ENCODE measurements at places on chromosomes 16 and 17.

- DNase-seq, result no peak
Measured at GRCh38 chr16:50681021-50681885, at the start of gene SNX20. Gene SNX20, minus strand, starts transcription at chr16:50681312. Its CDS starts 3,786 bp downstream, at chr16:50677526.

DNA sequence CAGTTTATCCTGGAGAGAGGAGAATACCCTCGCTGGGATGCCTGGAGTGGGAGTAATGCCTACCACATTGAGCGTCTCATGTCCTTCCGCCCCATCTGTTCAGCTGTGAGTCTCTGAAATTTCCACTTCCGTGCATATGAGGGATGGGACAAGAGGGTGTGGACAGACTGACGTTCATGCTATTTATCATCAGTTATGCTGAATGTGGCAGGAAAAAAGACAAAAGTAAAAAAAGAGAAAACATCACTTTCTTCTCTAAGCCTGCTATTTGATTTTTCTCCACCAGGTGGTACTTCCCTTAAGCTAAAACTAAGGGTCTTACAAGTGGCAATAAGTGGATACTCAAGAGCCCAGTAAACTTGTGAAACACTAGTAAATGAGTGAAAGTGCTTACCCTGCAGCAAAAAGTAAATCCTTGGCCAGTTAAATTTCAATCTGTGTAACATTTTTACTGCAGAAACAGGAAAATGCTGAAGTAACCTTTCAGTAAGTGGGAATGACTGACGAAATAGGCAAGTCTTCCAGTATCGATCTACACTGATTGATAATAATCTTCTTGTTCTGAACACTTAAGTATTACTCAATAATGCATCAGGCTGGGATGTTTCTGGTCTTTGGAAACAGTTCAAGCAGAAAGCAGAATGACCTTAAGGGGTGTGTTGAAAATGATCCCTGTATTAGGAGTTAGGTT, 5.6 kb downstream of the CRYBA1 start:
- no peak for DNase-seq

DNA sequence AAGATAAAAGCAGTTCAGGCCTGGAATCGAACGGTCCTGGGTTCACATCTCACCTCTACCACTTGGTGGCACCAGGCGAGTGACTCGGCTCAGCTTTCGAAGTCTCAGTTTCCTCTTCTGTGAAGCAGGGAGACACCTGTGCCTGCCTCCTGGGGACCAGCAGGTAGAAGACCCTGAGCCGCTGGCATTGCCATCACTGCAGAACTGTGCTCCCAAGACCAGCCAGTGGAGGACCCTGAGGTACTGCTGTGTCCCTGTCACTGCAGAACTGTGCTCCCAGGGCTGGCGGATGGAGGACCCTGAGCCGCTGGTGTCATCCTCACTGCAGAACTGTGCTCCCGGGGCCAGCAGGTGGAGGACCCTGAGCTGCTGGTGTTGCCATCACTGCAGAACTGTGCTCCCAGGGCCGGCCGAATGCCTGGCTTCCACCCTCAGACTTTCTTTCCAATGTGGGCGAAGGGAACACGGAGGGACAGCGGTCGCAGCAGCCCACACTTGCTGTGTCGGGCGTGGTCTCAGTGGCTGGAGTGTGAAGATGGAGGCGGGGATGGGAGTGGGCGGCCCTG, 8.7 kb upstream of the SLC7A5 start:
- no peak for DNase-seq

- DNase-seq, result no peak
Measured at GRCh38 chr17:76197911-76198310, 42.4 kb downstream of the RNF157 start.

GRCh38 chr17:75987041-75987440, 8.0 kb downstream of the TEN1 start:
- no peak for DNase-seq

- no peak for DNase-seq
Measured at GRCh38 chr17:81494626-81495377, 17.8 kb downstream of the ACTG1 start.

GRCh38 chr16:59878479-59878878, 1144.4 kb upstream of the GOT2 start:
- DNase-seq, result no peak

GRCh38 chr16:82995924-82996441, 369.2 kb downstream of the CDH13 start:
- no peak for DNase-seq

DNA sequence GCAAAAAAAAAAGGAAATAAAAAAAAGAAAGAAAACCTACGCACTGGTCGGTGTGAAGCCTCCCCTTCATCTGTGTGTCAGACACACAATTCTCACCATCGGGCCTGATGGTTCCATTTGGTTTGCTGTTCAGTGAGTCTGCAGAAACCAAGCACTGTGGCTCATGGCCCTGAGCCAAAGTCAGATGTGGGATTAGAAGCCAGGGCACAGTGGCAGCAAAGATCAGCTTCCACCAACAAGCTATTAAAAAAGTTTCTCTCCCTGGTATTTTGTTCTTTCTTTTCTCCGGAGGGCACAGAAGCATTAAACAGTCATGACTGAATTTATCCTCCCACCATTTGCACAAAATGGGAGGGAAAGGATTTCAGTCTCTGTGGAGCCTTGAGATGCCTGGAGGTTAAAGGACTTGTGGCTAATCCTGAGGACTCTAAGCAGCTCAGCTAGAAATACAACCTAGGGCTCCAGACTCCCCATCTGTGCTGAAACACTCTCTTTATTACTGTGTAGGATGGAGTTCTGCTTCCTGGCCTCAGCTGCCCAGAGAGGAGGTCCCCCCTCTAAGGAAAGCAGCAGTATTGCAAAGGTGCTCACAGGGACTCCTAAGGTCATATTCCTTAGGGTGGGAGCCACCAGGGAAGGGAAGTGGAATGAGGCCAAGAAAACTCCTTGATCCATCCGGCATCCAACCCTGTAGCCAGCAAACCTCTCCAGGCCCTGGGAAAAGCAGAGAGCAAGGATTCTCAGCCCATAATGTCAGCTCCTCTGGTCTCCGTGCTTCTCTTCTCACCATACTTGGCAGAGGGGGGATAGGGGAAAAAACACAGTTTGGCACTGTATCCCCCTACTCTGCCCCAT, 28.2 kb downstream of the SLC39A11 start:
- no peak for DNase-seq

- DNase-seq, result no peak
Measured at GRCh38 chr17:74018115-74018514, 185.4 kb upstream of the RPL38 start.

DNA sequence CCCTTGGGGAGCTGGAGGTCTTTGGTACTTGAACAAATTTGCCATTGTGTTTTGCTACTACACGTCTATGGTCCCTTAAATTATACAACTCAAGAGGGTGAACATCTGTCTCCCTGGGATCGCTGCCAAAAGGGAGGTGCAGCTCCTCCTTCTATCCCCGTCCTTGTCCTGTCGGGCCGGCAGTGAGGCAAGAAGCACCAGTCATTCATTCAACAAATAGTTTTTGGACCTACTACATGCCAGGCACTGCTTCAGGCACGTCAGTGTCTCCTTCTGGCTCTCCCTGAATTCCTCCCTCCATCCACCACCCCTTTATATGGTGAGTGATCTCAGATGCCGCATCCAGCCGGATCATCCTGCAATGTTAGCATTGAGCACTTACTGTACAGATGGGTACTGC, 2.2 kb upstream of the RPL38 start:
- DNase-seq, result no peak

All from stimulated activated CD8-positive, alpha-beta memory T cell treated with anti-CD3 and anti-CD28 coated beads, Interleukin-7, amount 100 ng/mL, for 48 hours (primary cell).